ENCODE measurements at places on chromosomes 6 and 20. TPM values are rescaled to one million over a fixed set of nuclear protein-coding genes. Genes with fewer than 3 reads are reported as not detected.

RSPH9 gene
- total RNA-seq: 0.35 TPM

LPA gene
- total RNA-seq: 0.60 TPM

NSFL1C gene
- total RNA-seq: 76.7 TPM

HLA-DOB gene
- 0.46 TPM for total RNA-seq

PRSS16 gene
- 21.1 TPM for total RNA-seq

C4B gene
- total RNA-seq: 5.0 TPM

PRDM13 gene
- total RNA-seq: 0.14 TPM

GRCh38 chr6:153804755-153805330 lies 234.2 kb upstream of the OPRM1 start:
- DNase-seq: no peak

- no peak for DNase-seq
Measured at GRCh38 chr6:26223228-26223627, 136.0 kb downstream of the HFE start.

GRCh38 chr20:227439-228105 lies 514 bp downstream of the DEFB129 start:
- DNase-seq: no peak

GRCh38 chr20:38671186-38671585 lies 53.1 kb upstream of the SLC32A1 start:
- DNase-seq: peak; percentile 29

DNA sequence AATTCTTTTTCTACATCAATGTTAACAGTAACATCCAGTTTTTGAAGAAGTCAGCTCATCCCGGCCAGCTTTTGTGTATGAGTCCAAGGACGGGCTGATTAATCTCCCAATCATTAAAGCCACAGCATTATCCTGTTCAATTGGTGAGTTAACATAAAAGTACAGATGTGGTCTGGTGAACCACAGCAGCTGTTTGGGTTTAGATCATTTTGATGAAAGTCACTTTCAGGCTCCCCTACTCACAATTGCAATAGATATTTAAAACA lies 69.0 kb upstream of the NFATC2 start:
- no peak for DNase-seq

DNA sequence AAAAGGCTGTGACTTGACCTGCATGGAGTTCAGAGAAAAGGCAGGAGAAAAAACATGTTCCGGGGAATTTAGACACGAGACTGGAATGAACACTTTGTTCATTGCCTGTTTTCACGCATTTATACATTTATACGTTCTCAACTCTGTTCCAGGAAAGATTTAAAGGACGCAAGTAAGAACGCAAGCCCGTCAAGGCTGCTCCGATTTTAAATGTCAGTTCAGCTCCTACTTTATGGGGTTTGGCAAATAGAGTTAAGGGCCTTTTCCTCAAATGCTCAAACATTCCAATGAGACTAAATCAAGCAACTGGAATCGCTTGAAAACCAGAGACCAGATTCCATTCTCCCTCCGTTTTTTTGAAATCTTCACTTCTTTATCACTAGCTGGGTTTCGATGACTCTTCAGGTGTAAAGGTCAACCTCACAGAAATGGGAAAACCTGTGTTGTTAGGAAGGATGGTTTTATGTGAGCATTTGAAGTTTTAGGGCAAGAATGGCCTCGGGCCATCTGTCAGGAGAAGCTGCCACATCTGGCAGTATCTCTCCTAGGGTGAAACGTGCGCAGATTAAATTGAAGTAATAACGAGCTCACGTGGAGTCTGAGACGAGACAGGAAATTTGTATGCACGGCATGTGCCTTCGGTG lies 24.9 kb downstream of the TTLL2 start:
- no peak for DNase-seq

DNA sequence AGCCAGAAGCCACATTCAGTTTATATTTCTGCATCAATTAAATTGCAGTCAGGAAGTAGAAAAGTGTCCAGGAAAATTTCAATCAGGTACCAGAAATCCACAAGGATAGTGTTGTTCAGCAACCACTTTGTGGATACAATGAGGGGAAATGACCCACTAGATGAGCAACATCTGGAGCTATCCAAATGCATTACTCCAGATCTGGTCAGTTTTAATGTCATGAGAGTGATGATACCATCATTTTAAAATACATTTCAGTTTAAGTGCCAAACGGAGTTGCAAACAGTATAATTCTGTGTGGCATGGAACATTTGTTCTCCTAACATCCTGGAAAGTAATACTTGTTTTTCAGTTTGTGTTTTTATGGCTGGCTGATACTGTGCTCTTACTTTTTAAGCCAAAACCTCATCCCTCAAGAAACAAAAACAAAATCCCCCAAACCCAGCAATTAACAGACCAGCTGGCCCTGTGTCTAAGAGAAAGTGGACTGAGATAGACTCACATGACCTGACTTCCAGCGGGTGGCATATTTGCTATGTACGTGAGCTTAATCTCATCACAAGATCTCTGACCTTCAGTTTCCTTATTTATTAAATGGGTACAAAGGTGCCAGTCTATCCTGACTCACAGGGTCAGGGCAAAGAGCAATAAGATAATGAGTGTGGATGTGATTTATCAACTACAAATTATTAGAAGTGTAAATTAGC lies 58.8 kb upstream of the CNKSR3 start:
- DNase-seq: no peak

- no peak for DNase-seq
Measured at GRCh38 chr6:73631849-73632248, 21.9 kb downstream of the SLC17A5 start.

DNA sequence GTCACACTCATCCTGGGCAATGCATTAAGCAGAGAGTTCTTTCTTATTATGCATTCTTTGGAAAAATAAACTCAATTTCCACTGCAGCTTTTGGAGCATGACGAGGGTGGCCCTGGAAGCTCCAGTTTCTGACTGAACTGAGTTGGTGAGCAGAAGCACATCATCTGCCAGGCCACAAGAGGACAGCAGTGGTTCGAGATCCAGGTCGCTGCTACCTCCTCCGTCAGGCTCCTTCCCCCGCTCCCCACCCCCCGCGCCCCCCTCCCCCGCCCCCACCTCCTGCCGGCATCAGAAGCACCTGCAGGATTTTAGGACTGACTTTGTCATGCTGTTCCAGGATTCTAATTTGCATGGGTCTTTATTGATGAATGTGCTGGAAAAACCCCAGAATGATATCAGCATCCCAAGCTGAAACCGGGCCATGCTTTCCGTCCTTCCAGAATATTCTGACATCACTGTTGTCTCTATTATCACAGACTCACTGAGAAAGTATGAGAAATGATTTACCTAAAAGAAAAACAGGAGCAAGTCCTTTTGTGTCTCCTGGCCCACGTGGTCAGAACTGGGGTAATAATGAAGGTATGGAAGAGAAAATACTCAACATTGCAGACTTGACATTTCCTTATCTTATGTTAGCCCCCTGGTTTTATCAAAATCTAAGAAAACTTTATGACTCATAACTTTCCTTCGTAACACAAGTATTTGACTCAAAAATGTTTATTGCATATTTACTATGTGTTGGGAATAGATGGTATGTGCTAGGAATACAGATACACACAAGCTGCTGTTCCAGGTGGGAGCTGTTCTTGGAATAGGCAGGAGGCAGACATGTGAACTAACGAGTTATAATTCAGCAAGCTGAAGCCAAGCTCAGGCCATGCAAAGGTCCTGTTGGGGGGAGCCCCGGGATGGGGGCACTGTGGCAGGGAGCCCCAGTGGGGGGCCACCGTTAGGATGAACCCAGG lies 220.2 kb upstream of the EXOC2 start:
- DNase-seq: peak; percentile 70

DNA sequence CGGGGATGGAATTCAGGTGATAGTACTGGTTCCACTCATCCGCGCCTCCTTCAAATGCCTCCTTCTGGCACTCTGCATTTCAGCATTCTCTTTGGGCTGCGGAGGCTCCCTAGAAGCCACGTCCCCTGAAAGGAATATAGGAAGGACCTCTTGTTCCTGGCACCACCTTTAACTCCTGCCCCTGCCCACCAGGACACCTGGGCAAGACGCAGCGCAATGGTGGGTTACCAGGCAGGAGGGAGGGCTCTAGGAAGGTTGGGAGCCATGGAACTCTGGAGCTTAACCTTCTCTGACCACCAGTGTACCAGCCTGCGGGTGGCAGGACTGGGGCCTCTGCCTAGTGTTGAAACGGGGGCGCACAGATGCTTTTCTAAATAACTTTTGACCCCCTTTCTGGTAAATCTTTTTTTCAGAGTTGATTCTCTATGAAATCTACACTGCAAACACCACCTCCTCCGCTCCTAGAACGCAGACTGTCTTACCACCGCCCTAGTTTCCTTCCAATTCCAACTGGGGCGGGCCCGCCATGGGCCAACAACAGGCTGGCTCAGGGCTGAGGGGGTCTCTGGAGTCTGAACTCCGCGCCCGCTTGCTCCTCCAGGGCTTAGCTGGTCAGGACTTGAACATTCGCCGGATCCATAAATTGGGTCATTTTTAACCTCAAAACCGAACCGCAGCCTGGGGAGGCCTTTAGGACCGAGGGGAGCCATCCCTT lies 871 bp upstream of the SYNDIG1 start:
- DNase-seq: no peak

DNA sequence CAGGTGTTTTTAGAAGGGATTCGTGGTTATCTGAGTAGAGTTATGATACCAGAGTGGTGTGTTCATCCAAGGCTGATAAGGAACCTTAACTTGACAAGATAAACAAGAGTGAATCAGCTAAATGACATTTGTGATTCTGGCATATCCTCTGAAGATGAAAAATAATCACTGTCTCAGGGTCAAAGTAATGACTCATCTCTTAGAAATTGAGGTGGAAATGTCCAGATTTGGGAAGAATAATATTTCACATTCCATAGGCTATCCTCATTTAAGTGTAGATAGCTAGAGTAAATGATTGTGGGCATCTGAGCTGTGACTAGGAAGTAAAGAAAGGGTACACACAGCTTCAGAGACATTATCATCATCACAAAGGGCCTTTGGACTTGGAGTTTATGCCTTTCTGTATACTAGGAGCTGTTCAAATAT lies 255.7 kb downstream of the GJA1 start:
- no peak for DNase-seq

GRCh38 chr6:126307849-126308248 lies 32.1 kb upstream of the CENPW start:
- no peak for DNase-seq

GRCh38 chr20:46991168-46991567 lies 96.5 kb downstream of the EYA2 start:
- DNase-seq: no peak

- DNase-seq: peak; percentile 83
Measured at GRCh38 chr6:7140631-7141378, 33.0 kb downstream of the RREB1 start.

DNA sequence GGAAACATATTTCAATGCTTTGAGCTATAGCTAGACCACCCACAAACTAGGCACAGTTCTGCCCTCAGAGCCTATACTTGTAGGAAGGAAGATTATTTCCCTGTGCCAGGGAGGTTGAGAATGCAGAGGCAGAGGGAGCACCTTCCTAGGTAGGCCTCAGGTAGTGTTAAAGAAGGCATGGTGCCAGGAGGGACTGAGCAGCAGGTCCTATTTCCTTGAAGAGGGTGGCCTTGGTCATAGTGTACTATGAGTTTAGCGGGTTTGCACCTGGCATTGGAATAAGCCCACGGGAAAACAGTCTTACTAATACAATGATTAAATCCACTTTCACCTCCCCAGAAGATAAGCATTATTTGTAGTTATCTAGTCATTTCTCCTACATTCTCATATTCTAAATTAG lies 375.4 kb downstream of the CDKAL1 start:
- no peak for DNase-seq

- no peak for DNase-seq
Measured at GRCh38 chr6:404685-405423, 13.3 kb downstream of the IRF4 start.

- no peak for DNase-seq
Measured at GRCh38 chr20:18404172-18404571, 62.7 kb downstream of the DZANK1 start.

DNA sequence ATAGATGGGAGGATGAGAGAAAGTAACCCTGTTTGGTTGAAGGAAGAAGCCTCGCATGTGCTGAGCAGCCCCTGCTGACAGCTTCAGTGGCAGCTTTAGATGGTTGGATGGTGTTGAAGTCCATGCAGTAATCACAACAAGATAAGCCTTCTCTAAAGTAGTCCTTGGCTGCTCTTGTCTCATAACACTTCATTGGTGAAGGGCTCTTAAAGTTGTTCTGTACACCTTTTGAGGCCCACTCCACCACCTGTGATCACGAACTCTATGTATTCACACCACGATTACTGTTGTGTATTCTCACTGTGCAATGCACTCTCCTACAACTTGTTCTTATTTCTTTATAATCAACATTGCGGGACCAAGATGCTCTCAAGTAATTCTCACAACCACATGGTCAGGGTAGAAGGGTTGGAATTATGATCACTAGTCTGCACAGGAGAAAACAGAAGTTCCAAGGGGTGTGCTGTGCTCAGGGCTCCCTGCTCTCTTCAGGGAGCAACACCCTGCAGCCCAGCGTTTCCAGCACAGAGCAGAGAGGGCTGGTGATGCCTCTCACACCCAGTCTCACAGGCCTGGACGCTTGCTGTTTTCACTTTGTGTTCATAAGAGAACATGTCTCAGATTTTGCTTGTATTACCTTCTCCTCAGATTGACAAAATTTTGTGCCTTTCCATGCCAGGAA lies 294.4 kb downstream of the SMOC2 start:
- DNase-seq: no peak

DNA sequence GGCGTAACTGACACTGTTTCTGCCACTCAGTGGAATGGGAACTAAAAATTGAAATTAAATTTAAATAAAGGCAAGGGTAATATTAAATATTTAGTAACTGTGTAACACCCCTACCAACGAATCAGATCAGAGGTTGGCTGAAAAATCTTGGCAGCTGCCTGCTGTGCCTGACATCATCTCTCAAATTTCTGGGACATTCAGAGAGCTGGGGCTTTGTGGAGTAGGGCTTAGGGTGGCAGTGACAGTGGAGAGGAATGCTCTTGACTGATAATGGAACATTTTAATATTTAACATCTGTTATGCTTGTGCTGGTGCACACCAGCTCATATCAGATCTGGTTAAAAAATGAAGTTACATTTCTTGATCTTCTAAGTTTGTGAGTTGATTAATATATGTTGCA lies 62.2 kb downstream of the RFPL4B start:
- DNase-seq: no peak

GRCh38 chr6:10682355-10682988 lies 11.9 kb downstream of the C6orf52 start:
- DNase-seq: no peak

- DNase-seq: no peak
Measured at GRCh38 chr6:111862741-111863140, 10.5 kb downstream of the FYN start.

Data from WTC11 (cell line).